ENCODE measurements at places on chromosomes 6 and 20.

GRCh38 chr6:117384659-117385058 lies 41.1 kb downstream of the ROS1 start:
- H3K4me3 ChIP-seq = no peak overlapping the region
- no peak for DNase-seq
- no peaks in the 10 kb centered on the region for H3K4me1 ChIP-seq
- H3K36me3 ChIP-seq = no peaks in the 10 kb centered on the region
- no peak overlapping the region for H3K27ac ChIP-seq

DNA sequence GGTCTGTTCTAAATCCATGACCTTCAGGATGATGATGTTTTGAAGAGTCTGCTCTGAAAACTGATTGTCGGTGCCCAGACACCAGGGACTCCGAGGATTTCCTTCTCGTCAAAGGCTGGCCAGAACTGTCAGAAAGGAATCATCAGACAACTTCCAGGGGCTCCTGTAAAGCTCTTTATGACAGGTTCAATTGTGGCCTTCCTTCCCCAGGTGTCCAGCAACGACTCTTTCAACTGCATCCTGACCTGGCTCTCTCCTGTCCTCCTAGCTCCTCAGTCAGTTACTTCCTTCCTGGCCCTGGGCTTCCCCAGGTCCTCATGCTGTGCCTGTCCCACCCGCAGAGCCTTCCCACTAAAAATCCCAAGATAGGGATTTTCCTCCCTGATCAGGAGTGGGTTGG lies 279.9 kb upstream of the RNF24 start:
- no peak for DNase-seq
- H3K4me1 ChIP-seq = peaks cover 7% of the 10 kb centered on the region
- H3K36me3 ChIP-seq = no peaks in the 10 kb centered on the region
- no peak overlapping the region for H3K27ac ChIP-seq
- H3K4me3 ChIP-seq = no peak overlapping the region
- peaks cover 5% of the 10 kb centered on the region for H3K27me3 ChIP-seq

GRCh38 chr6:122969999-122970533 lies 26.0 kb upstream of the CLVS2 start:
- no peak for DNase-seq
- H3K27me3 ChIP-seq = no peaks in the 10 kb centered on the region
- H3K27ac ChIP-seq = no peak overlapping the region
- H3K36me3 ChIP-seq = no peaks in the 10 kb centered on the region
- no peak overlapping the region for H3K4me3 ChIP-seq

GRCh38 chr20:56759741-56760278 lies 130.7 kb downstream of the TFAP2C start:
- DNase-seq = no peak
- H3K4me1 ChIP-seq = no peaks in the 10 kb centered on the region
- H3K4me3 ChIP-seq = no peak overlapping the region

- H3K4me1 ChIP-seq = peaks cover 5% of the 10 kb centered on the region
- DNase-seq = no peak
- H3K27ac ChIP-seq = no peak overlapping the region
- no peak overlapping the region for H3K4me3 ChIP-seq
- no peaks in the 10 kb centered on the region for H3K27me3 ChIP-seq
Measured at GRCh38 chr6:21142741-21143140, 450.8 kb upstream of the SOX4 start.

DNA sequence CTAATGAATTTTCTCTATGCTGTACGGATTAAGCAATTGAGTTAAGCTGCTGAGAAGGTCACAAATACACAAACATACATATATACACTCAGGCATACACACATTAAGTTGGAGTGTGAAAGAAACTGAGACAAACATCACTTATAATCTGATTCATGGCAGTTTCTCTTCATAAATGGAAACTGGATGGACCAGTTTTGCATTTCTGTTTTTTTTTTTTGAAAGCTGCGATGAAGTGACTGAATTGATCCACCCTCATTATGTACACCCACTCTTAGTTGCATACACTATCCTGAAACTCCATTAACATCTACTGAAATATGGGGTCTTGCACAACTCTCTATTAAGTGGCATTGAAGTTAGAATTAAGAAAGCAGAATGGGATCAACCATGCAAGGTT lies 32.9 kb upstream of the TENT5A start:
- DNase-seq = no peak
- H3K4me1 ChIP-seq = peaks cover 8% of the 10 kb centered on the region
- H3K36me3 ChIP-seq = no peaks in the 10 kb centered on the region
- H3K27ac ChIP-seq = no peak overlapping the region
- H3K4me3 ChIP-seq = no peak overlapping the region
- H3K27me3 ChIP-seq = no peaks in the 10 kb centered on the region

GRCh38 chr6:21110684-21111083 lies 482.9 kb upstream of the SOX4 start:
- H3K27ac ChIP-seq = no peak overlapping the region
- no peaks in the 10 kb centered on the region for H3K36me3 ChIP-seq
- DNase-seq = no peak
- no peaks in the 10 kb centered on the region for H3K27me3 ChIP-seq

DNA sequence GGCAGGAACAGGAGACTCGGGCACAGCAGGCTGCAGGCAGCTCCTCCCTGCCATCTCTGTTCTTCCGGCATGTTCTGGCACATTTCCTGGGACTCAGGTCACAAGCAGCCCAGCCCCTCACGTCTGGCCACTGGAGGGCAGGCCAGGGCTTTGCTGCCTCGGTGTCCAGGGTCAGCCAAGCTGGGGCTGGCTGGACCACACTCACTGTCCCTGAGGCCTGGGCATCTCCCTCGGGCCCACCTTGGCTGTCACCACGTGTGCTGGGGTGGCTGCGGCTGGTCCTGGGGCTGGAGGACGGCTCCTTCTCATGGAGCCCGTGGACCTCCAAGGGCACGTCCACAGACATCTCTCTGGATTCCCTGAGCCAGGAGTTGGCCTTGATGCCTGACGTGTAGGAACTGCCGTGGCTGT lies 18.5 kb downstream of the FRMD1 start:
- H3K36me3 ChIP-seq = no peaks in the 10 kb centered on the region
- DNase-seq = peak; percentile 32
- no peak overlapping the region for H3K4me3 ChIP-seq

GRCh38 chr6:166752097-166752496 lies 125.0 kb upstream of the RPS6KA2 start:
- H3K27me3 ChIP-seq = peaks cover 5% of the 10 kb centered on the region
- no peak for DNase-seq
- H3K36me3 ChIP-seq = no peaks in the 10 kb centered on the region
- H3K4me1 ChIP-seq = no peaks in the 10 kb centered on the region
- H3K27ac ChIP-seq = no peak overlapping the region

GRCh38 chr6:36984581-36985416 lies 1.2 kb downstream of the MTCH1 start:
- DNase-seq = peak; percentile 86
- peak overlapping the region; percentile 96 for H3K27ac ChIP-seq
- H3K4me3 ChIP-seq = peak overlapping the region; percentile 99
